NCI-H1105 treated with DMSO at 0.1 percent for 48 hours (cell line): ENCODE measurements at places on chromosomes 6 and 20.
A peak's percentile ranks its signal among the peaks of the same experiment; 100 is the strongest.

- no peak for DNase-seq
Measured at GRCh38 chr20:34402461-34402860, 39.4 kb downstream of the ITCH start.

DNA sequence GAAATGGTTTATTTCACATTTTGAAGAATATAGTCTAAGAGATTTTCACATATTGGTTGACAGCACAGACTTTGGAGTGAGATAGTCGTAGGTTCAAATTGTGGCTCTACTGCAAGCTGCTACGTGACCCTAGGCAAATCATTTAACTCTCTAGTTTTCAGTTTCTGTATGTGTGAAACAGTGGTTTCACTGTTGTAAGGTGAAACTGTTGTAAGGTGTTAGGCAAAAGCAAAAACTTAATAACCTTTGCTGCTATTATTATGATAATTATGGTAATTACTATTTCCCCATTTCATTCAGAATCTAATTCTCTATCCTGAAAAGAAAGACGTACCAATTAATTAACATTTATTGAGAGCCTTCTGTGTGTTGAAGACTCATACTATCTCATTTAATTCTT lies 144.2 kb downstream of the REV3L start:
- DNase-seq = no peak

GRCh38 chr6:53295176-53295575 lies 53.6 kb downstream of the ELOVL5 start:
- no peak for DNase-seq

GRCh38 chr20:62666736-62667529 lies 24.6 kb downstream of the SLCO4A1 start:
- DNase-seq = no peak

DNA sequence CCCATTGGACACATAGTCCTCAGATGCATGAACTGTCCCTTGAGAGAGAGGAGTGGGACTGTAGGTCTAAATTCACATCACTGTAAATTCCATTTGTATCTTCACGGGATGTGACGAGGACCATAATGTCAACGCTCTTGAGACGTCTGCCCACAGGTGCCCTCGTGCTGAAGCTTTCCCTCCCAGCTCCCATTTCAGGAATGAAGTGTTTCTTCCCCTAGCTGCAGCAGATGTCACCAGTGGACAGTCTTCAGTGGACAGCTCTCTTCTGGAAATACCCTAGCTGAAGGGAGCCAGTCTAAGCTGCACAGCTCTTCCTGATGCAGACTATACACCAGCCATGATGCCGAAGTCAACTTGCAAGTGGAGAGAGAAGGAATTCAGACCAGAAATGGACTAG lies 217.4 kb upstream of the ECI2 start:
- no peak for DNase-seq

DNA sequence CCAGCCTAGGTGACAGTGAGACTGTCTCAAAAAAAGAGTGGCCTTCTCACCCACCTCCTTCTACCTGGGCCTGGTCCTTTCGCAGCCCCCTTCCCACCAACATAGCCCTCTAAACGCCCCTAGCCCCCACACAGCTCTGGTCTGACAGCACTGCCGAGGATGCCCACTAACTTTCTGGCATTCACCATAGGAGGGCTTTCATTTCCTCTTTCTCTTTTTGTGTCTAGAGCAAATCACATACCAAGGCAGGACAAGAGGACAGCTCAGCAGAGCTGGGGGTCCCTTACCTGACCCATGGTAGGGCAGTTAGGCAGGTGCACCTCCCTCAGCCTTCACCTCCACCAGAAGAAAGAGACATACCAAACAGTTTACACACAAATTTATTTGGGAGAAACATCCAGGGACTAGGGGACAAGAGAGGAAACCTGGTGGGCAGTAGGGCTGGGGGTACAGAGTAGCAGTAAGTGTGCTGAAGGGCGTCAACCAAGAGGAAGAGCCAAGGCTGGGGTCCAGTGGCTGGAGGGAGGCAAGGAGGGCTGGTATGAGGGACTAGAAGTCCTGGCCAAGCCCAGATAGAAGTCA lies 4.5 kb downstream of the LY6G5C start:
- DNase-seq = no peak

DNA sequence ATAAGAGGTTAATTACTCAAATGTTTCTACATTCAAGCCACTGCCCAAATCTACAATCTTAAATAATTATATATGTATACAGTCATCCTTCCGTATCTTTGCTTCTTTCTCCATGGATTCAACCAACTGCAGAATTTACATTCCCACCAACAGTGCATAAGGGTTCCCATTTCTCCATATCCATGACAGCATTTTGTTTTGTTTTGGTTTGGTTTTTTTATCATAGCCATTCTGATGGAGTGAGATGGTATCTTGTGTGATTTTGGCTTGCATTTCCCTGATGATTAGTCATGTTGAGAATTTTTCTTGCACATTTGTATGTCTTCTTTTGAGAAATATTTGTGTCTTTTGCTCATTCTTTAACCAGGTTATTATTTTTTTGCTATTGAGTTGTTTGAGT lies 198.5 kb downstream of the C6orf118 start:
- DNase-seq = no peak

- DNase-seq = no peak
Measured at GRCh38 chr6:30894935-30895334, 10.6 kb downstream of the DDR1 start.

- no peak for DNase-seq
Measured at GRCh38 chr20:23018432-23018831, 16.7 kb upstream of the SSTR4 start.

DNA sequence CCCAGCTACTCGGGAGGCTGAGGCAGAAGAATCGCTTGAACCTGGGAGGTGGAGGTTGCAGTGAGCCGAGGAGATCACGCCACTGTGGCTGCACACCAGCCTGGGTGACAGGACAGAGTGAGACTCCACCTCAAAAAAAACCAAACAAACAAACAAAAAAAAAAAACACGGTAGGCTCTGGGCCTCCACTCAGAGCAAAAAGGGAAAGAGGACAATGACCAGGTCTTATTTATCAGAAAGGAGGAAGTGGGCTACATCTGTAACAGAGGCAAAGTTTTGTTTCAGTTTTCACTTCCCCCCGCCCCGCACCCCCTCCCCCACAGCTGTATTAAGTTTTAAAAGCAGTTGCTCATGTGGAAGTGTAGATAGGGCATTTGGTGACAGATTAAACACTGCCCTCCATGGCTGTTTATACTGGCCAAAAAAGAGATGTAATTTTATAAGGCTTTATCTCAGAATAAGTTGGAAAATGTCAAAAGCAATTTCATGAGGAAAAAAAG lies 114.6 kb downstream of the RCAN2 start:
- no peak for DNase-seq

DNA sequence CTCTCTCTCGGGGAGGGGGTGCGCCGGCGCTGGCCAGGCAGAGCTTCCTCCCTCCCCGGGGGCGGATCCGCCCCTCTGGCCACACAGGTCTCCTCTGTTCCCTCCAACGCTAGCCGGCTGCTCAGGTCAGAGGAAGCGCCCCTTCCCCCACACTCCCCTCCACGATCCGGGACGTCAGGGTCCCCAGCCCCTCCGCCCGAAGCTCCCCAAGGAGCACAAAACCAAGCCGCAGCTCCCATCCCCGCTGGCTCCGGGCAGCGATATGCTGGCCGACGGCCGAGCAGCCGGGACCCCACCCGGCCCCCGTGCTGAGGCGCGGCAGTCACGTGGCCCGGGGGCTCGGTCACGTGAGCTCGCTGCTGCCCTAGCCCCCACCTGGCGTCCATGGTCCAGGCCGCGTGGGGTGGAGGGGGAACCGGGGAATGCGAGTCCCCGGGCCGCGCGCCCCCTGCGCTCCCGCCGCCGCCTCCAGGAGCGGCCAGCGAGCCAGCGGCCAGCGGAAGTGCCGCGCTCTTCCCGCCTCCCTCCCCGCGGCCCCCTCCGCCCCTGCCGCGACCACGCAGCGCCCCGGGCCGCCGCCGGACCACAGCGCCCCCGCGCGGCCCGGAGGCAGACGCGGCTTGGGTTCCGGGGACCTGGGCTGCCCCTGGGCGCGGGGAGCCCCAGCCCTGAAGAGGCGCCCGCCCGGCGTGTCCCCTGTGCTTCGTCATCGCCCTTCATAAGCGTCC lies at the start of gene SLC35B2:
TSS of gene SLC35B2 (minus strand) at position 504 of the 728 bp plus-strand sequence. CDS start at position 386, 118 bp downstream.
- peak; percentile 78 for DNase-seq
